ENCODE measurements at places on chromosomes 5 and 9.

GRCh38 chr5:54713923-54714581 lies 196.5 kb downstream of the SNX18 start:
- DNase-seq, result no peak

- DNase-seq, result no peak
Measured at GRCh38 chr5:88426441-88426840, 157.8 kb upstream of the TMEM161B start.

DNA sequence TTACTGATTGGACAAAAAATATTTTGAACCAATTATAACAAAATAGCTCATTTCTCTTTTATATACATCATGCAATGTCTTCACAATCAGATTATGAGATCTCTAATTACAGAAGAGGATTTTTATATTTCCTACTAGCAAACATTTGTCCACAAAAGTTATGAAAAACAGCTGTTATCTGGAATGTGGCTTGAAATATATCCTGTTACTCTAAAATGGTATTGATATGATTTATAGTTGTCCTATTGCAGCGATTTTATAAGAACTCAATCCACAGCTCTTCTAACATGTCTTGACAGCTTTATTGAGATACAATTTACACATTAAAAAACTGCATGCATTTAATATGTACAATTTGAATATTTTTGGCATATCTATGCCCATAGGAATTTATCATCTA lies 779.9 kb upstream of the ACO1 start:
- DNase-seq, result no peak

DNA sequence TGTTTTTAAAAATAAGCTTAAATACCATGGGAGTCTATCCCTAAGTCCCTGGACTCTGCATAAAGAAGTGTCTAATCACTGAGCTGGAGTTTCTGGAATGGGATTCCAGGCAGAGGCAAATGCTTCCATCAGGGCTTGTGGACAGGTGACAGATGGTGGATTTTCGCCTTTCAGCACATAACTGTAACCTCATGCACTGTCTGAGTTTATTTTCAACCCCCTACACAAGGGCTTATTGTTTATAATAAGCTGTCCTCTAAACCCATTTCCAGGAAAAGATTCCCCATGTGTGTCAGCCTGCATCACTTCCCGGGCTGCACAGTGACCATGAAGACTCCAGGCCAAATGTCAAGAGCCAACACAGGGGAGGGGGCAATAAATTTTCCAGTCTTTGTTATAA lies 264.0 kb downstream of the PIK3R1 start:
- no peak for DNase-seq

GRCh38 chr9:137496601-137497375 lies 37.7 kb upstream of the NSMF start:
- no peak for DNase-seq

GRCh38 chr5:54443270-54443669 lies 12.2 kb upstream of the HSPB3 start:
- DNase-seq, result no peak

GRCh38 chr5:82183828-82184227 lies 94.3 kb downstream of the RPS23 start:
- peak; percentile 9 for DNase-seq

DNA sequence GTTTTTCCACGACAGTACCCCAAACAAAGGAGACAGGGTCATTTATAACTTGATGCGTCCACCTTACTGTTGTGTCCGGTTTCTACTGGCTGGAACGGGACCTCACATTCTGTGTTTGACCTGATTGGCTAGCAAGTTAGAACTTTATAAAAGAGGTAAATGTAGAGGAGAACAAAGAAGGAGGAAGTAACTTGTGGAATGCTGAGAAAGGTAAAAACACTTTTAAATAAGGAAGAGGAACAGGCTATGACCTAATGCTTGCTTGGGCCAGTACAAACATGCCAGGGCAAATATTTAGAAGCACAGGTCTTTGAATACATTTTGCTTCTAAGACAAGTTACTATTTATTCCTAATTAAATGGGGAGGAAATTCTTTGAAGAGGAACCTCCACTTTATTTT lies 251.6 kb downstream of the KIAA0825 start:
- DNase-seq, result no peak
